Vagina (tissue), 2 donors: ENCODE measurements at places on chromosomes 16 and 17. TPM values are rescaled to one million over a fixed set of nuclear protein-coding genes. Genes with fewer than 3 reads are reported as not detected.

DNA sequence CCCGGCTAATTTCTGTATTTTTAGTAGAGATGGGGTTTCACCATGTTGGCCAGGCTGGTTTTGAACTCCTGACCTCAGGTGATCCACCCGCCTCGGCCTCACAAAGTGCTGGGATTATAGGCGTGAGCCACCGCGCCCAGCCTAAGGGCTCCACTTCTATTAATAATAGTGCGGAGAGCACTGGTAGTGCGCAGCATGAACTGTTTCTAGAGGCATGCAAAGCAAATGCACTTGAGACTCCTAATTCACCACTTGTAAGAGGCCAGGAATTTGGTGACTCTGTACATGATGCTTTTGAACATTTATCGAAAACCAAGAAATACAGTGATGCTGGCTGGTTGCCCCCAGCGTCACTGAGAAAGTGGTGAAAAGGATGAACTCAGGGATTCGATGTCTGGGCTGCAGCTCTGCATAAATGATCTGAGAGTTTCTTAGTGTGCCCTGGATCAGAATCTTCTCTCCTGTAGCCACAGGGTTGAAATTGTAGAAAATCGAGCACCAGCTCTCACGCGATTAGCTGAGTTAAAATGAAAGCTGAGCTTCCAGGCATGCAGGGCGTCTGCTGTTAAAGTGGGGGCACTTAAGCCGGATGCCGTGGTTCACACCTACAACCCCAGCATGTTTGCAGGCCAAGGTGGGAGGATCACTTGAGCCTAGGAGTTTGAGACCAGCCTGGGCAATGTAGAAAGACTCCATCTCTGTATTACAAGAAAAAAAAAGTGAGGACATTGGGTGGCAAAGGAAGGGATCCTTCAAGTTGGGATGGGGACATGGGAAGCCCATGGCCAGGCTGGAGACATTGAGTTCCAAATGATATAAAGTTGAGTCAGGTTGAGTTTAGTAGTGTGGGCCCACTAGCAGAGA is 4.8 kb downstream of the RNF213 start:
- H3K27ac ChIP-seq = no peak overlapping the region
- H3K27me3 ChIP-seq = no peaks in the 10 kb centered on the region

The RNF167 gene
- 54.3 TPM for total RNA-seq

- H3K36me3 ChIP-seq = no peaks in the 10 kb centered on the region
- no peak overlapping the region for H3K4me3 ChIP-seq
- H3K4me1 ChIP-seq = peaks cover 9% of the 10 kb centered on the region
- no peaks in the 10 kb centered on the region for H3K27me3 ChIP-seq
Measured at GRCh38 chr16:1167276-1168107, 14.6 kb downstream of the CACNA1H start.

DNA sequence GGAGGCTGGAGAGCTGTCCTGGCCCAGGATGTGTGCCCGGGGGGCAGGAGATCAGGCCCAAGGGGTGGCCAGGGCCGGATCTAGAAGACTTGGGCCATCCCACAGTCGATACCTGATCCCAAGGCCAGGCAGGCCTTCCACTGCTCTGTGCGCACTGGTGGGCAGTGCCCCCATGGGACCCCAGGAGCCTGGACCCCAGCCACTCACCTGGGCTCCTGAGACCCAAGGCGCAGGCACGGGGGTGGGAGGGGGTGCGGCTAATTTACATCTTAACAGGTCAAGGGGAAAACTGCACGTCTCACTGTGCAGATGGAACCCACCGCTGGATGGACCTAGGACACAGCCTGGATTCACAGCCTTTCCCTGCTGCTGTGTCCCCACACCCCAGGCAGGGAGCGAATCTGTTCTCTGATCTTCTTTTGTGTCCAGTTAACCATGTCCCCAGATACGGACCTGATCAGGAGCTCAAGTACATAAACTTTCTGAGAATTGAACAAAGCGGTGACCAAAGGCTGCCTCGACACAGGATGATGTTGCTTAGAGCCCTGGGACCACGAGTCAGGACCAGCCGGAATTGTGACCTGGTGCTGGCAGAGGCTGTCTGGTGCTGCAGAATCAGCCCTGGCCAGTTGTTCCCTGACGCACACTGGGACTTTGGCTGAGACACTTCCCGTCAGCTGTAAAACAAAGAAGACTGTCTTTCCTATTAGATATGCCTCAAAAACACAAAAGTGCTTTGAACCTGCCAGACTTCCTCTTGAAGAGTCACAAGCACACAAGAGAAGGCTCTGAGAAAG is 60.6 kb downstream of the TNFRSF13B start:
- H3K4me3 ChIP-seq = no peak overlapping the region
- H3K4me1 ChIP-seq = no peaks in the 10 kb centered on the region
- peak; percentile 78 for DNase-seq

The TNK1 gene
- 10.1 TPM for total RNA-seq

The CRISPLD2 gene
- total RNA-seq = 320 TPM

The DHRS13 gene
- total RNA-seq = 11.8 TPM

DNA sequence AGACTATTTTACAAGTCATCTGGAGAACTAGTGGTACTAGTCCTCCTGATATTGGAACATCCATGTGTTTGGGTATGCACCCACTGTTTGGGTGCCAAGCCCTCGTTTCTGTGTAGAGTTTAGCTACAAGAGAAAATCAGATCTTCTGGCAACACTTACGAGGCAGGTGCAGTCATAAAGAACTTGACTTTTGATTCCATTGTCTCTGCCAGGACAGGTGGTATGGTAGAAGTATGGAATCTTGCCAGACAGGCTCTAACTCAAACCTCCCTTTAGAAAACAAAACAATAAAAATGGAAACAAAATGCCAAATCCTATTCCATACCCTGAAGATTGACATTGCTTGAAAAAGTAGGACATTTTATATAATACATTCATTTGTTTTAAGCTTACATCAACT is 16.0 kb downstream of the RNF43 start:
- H3K36me3 ChIP-seq = no peaks in the 10 kb centered on the region
- H3K4me3 ChIP-seq = no peak overlapping the region
- H3K4me1 ChIP-seq = no peaks in the 10 kb centered on the region
